ENCODE measurements at places on chromosomes 12 and 14.

GRCh38 chr12:66423266-66423665, 121.0 kb downstream of the HELB start:
- DNase-seq = no peak

- no peak for DNase-seq
Measured at GRCh38 chr14:55432628-55433027, 7.8 kb downstream of the TBPL2 start.

DNA sequence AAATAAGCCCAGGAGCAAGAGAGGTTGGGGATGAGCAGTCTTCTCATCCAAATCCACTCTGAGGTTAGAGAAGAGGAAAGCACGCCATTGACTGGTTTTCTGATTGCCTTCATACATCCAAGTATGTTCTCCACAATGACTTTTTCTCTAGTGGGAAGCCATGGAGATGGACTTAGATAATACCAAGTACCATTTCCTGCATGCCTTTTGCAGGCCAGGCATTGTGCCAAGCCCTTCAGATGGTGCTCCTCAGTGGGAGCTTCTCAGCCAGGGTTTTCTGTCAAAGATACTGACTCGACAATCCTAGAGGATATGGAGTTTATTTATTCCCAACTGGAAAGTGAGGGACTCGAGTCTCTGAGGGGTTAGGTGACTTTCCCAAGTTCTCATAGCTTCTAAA, 218.0 kb downstream of the ZFP36L1 start:
- DNase-seq = peak; percentile 66

DNA sequence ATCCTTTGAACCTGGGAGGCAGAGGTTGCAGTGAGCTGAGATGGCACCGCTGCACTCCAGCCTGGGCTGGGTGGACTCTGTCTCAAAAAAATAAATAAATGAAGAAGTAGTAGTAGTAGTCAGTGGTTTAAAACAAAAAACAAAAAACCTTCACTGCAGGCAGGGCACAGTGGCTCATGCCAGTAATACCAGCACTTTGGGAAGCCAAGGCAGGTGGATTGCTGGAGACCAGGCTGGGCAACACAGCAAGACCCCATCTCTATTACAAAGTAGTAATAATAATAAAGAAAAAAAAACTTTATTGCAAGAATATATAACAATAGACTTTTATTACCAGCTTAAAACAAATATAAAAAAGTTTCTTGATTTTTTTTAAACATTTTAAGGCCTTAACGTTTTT, 13.8 kb upstream of the NEK9 start:
- DNase-seq = no peak

DNA sequence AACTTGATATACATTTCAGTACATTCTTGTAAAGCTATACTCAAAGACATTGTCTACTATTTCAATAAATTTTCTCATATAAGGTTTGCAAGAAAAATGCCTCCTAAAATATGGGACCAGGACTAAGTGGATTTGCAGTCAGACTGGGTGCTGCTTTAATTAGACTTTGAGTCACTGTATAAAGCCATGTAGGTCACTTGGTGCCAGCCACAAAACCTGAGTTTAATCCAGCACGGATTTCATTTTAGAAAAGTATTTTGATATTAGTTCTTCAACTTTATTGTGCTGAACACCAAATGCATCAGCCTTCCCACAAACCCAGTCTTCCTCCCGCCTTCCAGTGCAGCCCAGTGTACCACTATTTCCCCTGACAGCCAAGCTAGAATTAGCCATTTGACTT, 9.9 kb upstream of the NID2 start:
- DNase-seq = peak; percentile 57

DNA sequence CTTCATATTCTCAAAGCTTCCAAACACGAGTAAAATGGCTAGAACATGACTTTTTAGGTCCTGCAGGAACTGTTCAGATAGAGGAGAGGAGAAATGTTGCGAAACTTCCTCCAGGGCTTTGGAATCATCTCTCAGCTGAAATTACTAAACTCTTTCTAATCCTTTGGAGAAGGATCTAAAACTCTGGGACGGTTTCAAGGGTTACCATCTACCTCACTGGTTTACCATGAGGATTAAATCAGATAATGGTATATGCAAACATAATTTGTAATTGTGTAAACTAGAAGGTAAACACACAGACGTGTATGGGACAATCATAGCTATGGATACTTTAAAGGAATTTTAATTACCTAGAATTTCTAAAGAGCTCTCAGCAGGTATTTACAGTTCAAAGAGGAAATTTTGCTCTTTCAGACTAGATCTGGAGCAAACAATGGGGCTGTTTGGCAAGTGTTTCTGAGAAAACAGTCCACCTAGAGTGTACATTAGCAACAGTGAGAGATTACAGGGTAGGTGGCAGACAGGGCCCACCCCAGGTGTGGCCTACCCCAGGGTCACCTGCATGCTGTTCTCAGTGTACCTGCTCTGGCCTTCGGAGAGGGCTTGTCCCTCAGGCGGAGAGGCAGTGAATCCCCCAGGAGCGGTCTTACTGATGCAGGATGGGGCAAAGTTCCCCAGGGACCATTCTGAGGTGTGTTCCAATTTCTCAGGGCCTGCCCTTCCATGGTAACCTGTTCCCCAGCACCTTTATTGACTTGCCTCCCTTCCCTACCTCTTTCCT, 124.7 kb upstream of the MAX start:
- no peak for DNase-seq

DNA sequence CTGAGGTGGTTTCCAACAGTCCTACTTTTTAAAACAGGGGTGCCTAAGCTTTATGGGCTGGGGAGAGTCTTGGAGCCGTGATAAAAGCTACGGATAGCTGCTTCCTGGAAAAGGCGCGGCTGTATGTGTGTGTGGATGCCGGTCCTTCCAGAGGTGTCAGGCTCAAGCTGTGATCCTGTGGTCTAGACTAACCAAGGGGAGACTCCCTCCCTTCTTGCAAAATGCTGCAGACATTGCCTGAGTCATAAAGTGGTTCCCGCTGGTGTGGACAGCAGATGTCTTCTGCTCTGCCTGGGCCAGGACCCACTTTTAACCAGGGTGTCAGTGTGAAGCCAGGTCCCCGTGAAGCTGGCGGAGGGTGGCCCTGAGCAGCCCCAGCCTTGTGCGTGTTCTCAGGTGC, 37.8 kb downstream of the CCDC92 start:
- DNase-seq = peak; percentile 67

DNA sequence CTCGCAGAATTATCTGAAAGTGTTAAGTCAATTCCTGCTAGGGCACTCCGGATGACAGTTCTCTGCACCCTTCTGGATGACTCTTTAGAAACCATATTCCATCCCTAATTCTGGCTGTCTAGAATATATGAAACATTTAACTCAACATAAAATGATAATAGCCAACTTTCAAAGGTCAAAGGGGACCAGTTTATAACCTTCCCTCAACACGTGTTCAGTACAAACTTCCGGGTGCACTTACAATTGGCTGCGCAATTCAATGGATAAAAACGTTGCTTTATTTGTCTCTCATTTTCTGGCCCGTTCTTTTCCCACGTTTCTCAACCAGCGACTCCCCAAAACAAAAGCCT, 1.3 kb downstream of the SBNO1 start:
- DNase-seq = no peak

DNA sequence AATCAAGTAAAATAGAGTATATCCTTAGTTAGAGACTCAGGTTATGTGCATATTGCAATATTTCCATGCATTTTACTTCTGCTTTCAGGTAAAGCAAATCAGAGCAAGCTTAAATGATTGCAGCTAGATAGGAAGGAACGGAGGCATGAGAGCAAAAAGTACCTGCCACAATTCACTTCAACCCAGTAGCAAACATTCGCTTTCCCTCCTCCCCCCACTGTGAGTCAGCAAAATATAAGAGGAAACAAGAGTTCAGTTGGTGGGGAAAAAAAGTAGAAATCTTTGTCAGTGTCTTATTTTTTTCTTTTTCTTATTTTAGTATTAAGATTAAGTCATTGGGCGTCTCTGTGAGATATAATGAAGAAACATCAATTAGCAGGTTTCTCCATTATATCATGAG, 475.4 kb downstream of the NPAS3 start:
- no peak for DNase-seq

DNA sequence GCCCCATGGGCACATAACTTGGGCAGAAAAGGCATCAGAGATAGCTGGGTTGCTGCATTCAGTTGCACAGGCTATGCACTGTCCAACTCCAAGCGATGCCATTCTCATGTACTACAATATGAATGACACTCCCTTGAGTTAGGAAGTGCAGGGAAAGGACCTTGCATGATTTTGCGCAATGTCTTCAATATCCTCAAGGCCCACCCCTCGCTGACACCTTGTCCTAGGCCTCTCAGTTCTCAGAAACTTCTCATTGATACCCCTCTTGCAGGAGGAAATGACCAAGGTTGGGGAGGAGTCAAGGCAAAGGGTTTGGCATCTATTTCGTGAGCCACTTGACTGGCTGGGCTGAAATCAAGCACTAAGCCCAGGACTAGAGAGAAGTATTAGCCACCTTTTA, 70.4 kb downstream of the ARL6IP4 start:
- DNase-seq = no peak

GRCh38 chr12:68327896-68328295, 4.3 kb downstream of the MDM1 start:
- DNase-seq = no peak

GRCh38 chr12:4962539-4963486, 53.1 kb downstream of the KCNA1 start:
- peak; percentile 25 for DNase-seq

DNA sequence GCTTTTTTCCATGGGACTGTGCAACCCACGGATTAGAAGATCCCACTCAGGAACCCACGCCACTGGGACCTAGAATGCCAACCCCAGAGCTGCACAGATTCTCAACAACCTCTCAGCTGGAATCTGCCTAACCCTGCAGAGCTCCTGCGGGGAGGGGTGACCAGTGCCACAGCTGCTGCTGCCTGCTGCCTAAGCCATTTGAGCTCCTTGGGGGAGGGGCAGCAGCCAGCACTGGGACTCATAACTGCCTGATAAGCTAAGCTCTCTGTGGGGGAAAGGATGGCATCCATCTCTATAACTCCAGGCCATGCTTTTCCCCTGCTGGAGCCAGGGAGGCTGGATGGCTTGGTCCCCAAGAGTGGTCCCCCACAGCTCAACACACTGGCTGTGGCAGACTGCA, 182.8 kb downstream of the SLC5A8 start:
- peak; percentile 72 for DNase-seq

DNA sequence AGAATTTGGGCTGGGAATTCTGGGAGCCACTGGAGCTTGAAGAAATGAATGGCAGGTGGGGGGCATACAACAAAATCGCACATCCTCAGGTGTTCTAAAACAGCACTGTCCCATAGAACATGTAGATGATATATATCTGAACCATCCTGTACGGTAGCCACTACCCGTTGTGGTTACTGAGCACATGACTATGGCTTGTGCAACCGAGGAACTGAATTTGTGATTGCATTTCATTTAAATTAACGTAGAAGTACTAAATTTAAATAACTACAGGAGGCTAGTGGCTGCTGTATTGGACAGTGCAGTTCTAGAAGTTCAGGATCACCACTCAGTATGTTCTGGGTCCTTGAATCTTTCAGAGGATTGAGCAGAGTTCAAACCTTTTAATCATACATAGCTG, 172.4 kb downstream of the PHETA1 start:
- no peak for DNase-seq

DNA sequence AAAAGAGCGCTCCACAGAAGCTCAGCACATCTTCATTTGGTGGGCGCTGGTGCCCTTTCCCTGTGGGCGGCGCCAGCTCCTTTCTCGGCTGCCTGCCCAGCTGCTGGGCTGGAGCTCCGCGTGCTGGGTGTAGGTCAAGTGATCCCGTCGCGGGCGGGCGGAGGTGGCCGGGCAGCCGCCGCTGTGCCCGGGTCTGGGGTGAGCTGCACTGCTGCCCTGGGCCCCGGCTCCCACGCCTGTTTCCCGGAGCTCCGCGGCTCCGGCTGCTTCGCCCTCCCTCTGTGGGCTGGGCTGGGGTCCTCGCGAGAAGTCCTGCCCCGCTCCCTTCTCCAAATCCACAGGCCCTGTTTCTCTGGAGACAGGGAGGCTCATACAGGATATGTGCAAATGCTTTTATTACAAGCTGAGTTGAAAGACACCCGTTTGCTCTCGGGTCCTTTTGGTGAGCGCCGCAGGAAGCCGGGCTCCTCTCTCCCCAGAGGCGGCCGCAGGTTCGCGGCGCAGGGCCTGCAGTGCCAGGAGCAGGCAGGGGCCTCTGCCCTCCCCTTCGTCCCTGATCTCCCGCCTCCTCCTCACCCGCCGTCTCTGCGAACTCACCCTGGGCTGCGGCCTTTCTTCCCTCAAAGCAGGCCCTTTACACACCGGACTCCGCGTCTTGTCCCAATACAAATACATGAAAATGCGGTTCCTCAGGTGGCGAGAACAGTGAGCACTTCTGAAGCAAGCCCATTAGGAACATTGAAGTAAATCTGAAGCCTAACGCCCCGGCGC, 67.8 kb upstream of the CAPRIN2 start:
- peak; percentile 65 for DNase-seq

DNA sequence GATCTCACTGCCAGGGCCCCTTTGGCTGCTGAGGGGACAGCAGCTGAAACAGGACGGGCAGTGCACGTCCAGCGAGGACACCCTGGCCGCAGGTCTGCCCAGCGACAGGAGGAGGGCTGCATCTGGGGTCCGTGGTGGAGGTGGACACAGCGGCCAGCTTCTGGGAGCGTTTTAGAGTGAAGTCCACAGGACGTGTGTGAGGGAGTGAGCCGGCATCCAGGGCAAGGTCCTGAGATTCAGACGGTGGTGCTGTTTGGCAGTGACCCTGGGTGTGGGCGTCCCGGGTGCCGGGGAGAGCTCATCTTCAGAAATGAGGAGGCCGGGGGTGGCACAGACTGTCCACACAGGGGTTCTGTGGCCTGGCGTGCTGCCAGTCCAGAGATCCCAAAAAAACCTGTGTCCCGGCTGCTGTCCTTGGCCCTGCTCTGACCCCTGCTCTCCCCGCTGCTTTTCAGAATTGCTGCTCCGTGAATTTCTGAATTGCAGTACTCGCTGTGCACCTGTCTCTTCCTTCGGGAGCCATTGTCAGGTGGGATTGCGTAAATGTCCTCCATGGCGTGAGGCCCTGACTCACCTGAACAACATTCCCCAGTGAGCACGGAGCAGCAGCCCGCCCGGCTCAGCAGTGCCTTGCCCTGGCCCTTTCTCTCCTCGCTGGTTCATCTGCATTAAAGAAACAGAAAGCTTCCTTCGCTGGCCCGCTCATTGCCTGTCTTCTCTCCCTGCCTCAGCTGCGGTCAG, 183.5 kb upstream of the C14orf180 start:
- DNase-seq = no peak

DNA sequence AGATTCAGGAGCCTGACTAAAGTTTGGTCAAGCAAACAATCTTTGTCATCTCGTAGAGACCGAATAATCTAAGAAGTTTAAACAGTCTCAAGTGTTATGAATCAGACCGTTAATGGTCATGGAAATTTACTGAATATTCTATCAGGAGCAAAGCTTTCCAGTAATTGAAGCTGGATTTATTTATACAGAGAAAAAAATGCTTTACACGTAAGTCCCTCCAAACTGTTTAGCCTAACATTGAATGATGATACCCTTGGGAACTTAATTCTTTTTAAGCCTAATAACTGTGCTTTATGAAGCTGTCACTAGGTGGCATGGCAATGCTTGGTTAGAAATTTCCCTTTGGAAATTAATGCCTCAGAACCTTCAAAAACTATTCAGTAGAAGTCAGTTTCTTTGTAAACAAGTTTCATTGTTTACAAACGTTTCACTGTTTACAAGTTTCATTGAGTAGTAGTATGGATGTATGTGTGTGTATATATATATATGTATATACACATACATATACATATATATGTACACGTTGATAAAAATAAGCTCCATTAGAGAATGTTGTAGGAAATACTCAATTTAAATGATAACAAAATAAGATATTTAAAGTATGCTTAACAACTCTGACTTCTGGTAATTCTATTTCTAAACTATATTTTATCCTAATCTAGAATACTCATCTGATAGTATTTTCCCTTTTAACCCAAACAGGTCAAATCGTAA, 32.1 kb downstream of the DEPDC4 start:
- peak; percentile 66 for DNase-seq

- DNase-seq = no peak
Measured at GRCh38 chr12:109069307-109070271, 17.2 kb downstream of the USP30 start.
